Activated CD4-positive, alpha-beta memory T cell treated with anti-CD3 and anti-CD28 coated beads, Interleukin-2, amount 10 ng/mL, durations not matched to agents 7 days and 5 days (primary cell): ENCODE measurements at places on chromosomes 3 and 15. TPM values are rescaled to one million over a fixed set of nuclear protein-coding genes. Genes with fewer than 3 reads are reported as not detected.

Gene TTLL13
- total RNA-seq, result 0.58 TPM

Gene SLC22A13
- 0.25 TPM for total RNA-seq

Gene DAPK2
- 3.2 TPM for total RNA-seq

Gene CSTA
- not detected for total RNA-seq

Gene EXD1
- not detected for total RNA-seq

Gene LIPC
- total RNA-seq, result 0.60 TPM

Gene MLF1
- 1.0 TPM for total RNA-seq

Gene CADPS
- not detected for total RNA-seq

Gene QRICH1
- 136 TPM for total RNA-seq

Gene SAMMSON
- not detected for total RNA-seq

Gene LRRIQ4
- total RNA-seq, result not detected

Gene NPAP1
- not detected for total RNA-seq

Gene TF
- 1.2 TPM for total RNA-seq

Gene CHAC1
- total RNA-seq, result 22.0 TPM

Gene CCR8
- 7.6 TPM for total RNA-seq

Gene OXTR
- 0.35 TPM for total RNA-seq

Gene MEIS2
- not detected for total RNA-seq

Gene PLA2G4E
- not detected for total RNA-seq
